Pulmonary artery endothelial cell (primary cell): ENCODE measurements at places on chromosomes 11 and 22.

GRCh38 chr11:68074584-68075352 lies 35.9 kb downstream of the TCIRG1 start:
- no peak for DNase-seq

- DNase-seq = no peak
Observed at GRCh38 chr11:85855341-85855656, at the start of gene CCDC83. Gene CCDC83, plus strand, starts transcription at chr11:85855383. Its CDS starts 9,741 bp downstream, at chr11:85865124.

DNA sequence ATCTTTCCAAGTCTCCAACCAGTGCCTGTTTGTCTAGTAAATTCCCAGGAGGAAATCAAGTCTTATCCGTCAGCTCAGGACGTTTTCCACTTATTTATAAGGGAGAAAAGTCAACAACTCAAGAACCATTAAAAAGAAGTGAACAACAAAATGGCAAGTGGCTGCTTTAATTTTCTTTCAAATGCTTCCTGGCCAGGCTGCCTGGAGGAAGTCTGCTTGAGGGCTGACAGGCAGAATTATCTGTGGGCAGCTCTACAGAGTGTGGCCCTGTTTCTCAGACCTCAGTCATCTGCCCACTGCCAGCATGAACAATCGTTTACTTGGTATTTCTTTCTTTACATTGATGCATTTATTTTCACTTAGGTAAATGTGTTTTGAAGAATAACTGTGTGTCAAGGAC lies 281.9 kb upstream of the ISX start:
- no peak for DNase-seq

- no peak for DNase-seq
Observed at GRCh38 chr11:61695917-61696316, 15.7 kb downstream of the DAGLA start.

GRCh38 chr11:88193278-88193677 lies 18.0 kb upstream of the RAB38 start:
- DNase-seq = no peak

DNA sequence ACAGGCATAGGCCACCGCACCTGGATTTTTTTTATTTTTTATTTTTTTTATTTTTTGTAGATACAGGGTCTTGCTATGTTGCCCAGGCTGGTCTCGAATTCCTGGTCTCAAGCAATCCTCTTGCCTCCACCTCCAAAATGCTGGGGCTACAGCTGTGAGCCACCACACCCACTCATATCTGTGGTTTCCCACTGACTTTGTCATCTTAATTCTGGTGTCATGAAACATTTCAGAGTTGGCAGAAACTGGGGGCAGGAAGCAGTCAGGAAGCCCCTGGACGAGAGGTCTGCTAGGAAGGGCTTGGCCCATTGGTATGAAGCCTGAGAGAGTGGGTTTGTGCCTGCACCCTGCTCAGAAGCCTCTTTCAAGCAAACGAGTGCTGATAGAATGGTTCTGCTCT lies 49.1 kb downstream of the COMMD9 start:
- no peak for DNase-seq

DNA sequence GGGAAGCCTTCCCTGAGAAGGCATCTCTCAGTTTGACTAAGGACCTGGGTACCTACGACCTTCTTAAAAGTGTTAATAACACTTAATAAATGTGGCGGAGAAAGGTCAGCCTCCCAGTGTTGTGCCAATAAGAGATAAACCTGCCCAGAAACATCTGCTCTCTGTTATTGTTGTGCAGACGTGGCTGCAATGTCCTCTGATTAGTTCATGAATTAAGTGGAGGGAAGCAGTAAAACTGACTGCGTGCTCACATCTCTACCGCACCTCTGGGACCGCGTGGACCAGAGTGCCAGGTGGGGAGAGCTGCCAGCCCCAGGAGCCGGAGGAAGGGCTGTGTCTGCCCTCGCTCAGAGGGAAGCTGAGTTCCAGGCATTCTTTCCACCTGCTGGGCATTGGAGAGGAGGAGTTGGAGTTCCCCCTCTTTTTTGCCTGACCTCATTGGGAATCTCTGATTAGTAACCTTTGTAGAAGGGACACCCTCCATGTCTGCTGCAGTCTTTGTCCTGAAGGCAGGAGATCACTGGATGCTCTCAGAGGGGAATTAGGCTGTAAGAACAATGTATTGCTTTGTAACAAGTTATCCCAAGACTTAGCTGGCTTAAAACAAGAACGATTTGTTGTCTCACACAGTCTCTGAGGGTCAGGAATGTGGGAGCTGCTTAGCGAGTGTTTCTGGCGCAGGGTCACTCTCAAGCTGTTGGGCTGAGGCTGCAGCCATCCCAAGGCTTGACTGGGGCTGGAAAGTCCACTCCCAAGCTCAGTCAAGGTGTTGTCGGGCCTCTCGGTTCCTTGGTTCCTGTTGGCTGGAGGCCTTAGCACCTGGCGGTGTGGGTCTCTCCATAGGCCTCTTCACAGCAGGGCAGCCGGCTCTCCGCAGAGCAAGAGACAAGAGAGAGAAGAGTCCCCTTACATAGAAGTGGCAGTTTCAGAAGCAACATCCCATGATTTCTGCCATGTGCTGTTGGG lies 247.6 kb upstream of the TBCEL start:
- no peak for DNase-seq

- DNase-seq = no peak
Observed at GRCh38 chr22:25566186-25566897, 1.9 kb downstream of the GRK3 start.

- no peak for DNase-seq
Observed at GRCh38 chr22:20424568-20424931, 13.1 kb downstream of the SCARF2 start.

DNA sequence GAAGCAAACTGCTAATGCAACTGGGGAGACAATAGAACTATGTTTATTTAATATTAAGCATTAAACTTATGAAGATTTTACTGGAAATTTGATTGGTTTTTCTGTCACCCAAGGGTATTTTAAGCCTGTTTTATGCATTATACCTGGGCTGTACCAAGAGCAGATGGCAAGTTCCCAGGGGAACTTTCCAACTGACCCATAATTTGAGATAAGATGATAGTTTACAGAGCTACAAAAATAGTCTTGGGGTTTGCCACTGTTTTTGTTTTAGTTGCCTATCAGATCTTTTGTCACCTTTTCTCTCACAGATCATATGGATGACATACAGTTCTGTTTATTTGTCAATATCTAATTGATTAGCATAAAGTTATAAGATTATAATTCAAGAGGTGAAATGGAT lies 43.9 kb downstream of the PDE3B start:
- no peak for DNase-seq

DNA sequence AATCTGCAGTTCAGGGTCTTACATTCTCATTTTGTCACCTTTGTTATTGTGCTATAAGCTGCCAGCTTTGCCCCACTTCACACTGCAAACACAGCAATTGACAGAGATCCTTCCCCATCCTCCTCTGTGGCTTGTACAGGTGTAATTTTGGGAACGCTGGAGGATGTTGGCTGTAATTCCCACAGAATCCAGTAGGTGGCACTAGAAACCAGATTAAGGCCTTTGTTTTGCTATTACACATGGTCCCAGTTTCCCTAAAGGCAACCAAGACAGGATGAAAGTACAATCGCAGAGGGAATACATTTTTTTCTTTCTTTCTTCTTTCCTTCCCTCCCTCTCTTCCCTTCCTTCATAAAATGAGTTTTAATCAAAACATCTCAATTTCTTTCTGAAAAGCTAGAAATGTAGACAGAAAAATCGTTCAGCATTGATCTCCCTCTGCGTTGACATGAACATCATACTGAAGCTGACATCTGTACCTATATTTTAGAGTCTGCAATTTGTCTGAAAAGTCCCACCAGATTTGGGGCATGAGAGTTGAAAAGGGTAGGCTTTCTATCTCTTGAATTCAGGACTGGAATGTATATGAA lies 21.3 kb upstream of the NELL1 start:
- DNase-seq = no peak

- no peak for DNase-seq
Observed at GRCh38 chr11:76771446-76772099, 11.6 kb upstream of the TSKU start.

DNA sequence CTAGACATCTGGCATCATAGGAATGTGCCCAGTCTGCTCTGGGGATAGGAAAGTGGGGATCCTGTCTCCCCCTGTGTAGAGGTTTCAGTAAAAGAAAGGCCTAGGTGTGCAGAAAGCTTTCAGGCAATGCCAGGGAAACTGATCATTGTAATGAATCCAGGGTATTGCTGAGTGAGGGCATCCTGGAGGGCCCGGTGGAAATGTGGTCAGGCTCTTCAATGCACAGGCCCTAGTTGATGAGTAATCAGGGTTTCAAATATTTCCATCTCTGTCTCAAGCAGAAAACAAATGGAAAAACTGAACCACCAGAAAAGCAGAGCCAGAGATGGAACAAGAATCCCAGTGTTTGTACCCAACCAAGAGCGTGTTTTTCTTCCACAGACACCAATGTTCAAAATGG lies 2.0 kb downstream of the CD3E start:
- DNase-seq = no peak

- no peak for DNase-seq
Observed at GRCh38 chr11:65894034-65894591, 3.6 kb downstream of the CCDC85B start.

- no peak for DNase-seq
Observed at GRCh38 chr11:104573441-104573990, 324.7 kb downstream of the CASP12 start.

DNA sequence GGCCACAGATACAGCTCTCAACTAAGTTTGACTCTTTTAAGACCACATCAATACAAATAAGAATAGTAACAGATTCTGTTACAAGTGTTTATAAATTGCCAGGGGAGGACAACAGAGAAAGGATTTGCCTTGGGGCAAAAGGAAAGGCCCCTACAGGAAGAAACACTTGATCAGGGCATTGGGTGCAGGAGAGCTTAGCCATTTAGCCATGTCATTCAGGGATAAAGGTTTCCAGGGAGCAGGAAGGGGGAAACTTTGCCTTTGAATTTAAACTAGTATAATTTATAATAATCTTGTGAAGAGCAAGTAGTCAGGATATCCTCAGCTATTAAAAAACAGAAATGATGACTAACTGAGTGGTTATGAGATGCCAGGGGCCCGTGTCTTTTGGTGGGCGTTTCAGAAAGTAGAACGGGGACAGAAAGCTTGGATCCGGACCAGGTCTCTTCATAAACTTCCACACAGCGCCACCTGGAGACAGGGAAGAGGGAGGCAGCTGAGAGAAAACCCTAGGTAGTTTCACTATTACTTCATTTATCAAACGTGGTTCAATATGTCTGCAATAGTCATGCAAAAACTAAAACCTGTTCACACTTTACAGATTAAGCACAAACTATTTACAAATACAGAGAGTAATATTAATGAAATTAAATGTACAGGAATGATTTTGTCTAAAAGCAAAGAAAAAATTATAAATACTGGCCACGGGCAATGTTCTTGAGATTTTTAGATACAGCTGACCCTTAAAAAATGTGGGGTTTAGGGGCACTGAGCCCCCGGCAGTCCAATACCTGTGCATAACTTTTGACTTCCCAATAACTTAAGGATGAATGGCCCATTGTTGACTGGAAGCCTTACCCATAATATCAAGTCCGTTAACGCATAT lies 11.0 kb upstream of the SLC5A4 start:
- DNase-seq = peak; percentile 41

DNA sequence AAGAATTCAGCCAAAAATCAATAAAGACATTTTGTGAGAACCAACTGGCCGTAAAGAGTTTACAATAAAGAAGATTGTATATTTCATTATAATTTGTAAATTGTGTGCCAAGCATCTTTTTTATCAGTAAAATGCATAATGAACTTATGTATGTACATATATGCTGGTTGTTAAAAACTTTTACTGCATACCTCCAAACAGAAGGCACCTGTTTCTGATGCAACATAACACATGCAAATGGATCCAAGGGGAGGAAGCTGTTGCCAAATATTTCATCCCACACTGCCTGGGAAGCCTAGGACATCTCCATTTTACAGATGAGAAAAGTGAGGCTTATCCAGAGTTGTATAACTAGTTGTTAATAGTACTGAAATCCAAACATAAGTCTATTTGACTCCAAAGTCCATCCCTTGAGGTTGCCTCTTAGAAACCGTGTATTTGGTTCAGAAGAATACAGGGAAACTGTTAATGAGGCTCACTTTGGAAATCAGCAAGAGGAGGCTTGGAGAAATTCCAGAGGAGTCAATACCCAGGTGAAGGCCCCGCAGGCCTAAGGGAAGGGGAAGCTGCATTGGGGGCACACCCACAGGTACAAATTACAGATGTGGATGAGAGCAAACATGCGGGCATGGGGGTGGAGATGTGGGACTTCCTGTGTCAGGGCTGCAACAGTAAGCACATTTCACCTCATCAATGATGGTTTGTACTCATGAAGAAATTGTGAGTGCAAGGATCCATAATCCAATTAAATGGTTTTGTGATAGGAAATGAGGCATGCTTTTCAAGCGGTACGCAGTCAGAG lies 51.1 kb downstream of the RCN1 start:
- DNase-seq = no peak

DNA sequence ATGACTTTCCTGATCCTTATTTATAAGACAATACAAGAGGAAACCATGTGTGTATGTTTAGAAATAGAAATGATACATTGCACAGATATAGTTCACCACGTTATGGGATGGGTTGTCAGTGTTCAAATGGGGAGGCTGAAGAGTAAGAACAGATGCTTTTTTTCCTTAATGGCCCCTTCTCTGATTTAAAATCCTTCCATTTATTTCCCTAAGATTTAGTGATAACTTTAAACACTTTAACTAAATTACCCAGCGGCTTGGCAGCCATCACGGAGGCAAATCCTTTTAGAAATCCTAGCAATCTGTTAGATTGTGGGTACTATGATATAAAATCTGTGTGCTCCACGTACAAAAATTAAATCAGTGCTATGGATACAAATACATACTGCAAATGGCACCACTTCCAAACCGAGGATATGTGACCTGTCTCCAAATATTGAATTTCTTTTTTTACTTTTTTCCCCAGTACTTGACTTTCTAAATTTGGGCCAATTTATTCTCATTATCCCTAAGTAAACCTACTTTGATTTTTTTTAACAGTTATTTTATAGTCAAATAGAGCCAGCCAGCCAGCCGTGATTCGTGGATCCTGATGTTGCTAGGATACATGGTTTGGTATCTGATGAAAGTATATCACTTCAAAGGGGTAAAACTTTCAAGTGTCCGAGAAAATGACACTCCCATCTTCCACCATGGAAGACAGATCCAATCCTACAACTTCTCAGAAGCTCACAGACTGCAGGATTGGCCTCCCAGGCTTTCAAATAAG lies 46.1 kb downstream of the BDNF start:
- no peak for DNase-seq

- no peak for DNase-seq
Observed at GRCh38 chr11:94831529-94831928, 63.4 kb downstream of the AMOTL1 start.

- no peak for DNase-seq
Observed at GRCh38 chr22:19546680-19547079, 22.5 kb upstream of the CLDN5 start.
